ENCODE measurements at places on chromosomes 6 and 20.

DNA sequence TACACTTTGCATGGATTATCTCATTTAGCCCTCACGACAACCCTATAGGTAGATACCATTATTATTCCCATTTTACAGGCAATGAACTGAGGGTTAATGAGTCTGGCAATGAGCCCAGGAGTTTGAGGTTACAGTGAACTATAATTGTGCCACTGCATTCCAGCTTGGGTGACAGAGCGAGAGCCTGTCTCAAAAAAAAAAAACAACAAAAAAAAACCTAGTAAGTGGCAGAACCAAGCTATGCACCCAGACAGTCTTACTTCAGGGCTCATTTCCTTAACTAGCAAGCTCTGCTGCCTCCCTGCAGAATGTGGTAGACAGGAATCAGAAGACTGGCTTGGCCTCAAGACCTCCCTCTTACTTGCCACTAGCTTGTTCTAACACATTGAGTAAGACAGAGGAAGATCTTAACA lies 71.9 kb upstream of the RREB1 start:
- no peak for DNase-seq

DNA sequence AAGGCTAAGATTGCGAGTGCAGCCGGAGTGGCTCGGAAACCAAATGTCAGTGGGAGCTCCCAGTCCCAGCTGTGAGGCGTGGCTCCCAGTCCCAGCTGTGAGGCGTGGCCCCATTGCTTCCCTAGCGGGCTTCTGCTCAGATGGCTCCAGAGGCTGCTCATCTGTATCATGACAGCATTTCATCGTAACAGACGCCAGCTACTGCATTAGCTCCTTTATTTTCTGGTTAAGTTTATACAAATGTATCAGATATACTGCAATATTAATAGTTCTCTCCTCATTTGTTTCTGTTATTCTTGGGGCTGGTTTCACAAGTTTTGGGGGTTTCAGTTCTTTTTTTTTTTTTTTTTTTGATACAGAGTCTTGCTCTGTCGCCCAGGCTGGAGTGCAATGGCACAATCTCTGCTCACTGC lies 34.7 kb upstream of the TBXT start:
- DNase-seq = no peak

DNA sequence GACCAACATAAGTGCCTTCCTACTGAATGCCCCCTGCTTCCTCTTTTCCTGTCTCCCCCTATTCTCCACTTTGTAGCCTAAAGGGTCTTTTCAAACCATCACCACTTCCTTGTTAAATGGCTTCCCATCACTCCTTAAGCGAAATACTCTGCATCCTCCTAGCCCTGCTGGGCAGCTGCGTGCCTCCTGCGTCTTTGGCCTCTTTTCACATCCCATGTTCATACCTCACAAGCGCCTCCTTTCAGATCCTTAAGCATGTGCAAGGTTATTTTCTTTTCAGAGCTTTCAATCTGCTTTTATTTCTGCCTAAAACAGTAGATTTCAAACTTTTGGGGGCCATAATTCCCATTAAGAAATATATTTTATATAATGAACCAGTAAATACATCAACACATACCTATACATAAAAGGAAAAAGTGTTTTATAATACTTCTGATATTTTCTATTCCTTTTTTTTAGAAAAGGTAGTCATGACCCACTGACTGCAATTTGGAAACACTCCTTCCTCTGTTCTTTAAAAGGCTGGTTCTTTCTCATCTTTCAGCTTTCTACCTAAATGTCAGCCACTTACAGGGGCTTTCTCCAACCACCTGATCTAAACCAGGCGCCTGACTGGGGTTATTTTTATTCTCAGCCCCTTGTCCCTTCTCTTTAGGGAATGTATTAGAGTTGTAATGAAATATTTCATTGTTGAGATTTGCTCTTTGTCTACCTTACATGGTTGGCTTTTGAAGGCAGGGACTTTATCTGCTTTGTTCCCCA lies 84.1 kb downstream of the PRDM1 start:
- no peak for DNase-seq

DNA sequence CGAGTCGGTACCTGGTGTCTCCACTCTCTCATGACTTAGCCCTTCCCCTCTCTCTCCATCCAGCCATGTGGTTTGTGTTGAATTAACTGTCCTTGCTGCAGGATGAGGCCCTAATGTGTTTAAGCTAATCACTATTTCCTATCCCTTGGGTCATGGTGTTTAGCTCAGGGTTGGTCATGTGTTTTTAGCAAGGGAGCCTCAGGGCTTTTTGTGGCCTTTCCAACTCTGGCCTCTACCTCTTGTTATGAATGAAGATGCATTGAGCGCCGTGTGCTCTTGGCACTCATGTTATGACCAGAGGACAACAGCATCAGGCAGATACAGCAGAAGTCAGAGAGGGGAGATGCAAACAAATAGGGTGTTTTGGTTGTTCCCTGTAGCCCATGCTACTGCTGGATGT lies 674.2 kb upstream of the FLRT3 start:
- DNase-seq = no peak

GRCh38 chr20:53774461-53775203 lies 181.0 kb upstream of the ZNF217 start:
- no peak for DNase-seq
